ENCODE measurements at places on chromosomes 2 and 18. TPM values are rescaled to one million over a fixed set of nuclear protein-coding genes. Genes with fewer than 3 reads are reported as not detected.

DNA sequence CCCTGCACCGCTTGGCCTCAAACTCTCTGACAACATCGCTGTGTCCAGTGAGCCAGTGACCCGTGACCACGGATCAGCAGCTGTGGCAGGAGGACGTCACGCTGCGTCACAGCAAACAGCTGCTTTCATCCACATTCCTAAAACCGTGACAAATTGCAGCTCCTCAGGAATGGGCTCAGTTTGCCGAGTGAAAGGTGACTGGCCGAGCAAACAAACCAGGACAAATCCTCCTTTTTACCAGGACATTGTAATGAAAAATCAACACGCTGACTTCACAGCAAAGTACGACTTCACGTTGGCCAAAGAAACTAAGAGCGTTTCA, 57.6 kb downstream of the PXDN start:
- no peak for DNase-seq
- peaks cover 4% of the 10 kb centered on the region for H3K4me1 ChIP-seq
- no peak overlapping the region for H3K4me3 ChIP-seq
- no peaks in the 10 kb centered on the region for H3K27me3 ChIP-seq
- H3K36me3 ChIP-seq = peaks cover 24% of the 10 kb centered on the region

DNA sequence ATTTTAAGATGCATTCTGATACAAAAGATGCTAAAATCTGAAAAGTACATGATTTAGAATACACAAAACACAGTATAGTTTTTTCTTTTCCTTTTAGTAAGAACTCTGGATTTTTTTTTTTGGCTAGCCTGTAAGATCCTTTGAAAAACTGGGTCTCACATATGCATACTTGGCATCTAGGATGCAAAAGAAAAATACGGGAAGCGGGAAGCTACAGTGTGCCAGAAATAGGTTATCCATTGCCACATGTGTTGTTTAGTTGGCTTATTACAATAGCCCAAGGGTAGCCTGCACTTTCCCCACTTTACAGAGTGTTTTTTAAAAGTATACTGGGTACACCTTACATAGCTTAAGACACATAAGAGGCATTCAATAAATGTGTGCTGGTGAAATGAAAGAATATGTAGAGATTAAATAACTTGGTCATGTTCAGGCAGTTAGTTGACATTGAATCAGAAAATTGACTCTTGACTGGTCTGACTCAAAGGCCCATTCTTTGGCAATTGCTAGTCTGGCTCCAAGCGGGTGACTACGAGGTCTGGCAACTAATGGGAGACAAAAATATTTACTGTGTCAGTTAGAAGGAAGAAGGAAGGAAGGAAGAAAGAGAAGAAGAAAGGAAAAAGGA, 286.8 kb upstream of the TRIB2 start:
- H3K36me3 ChIP-seq = no peaks in the 10 kb centered on the region
- no peak for DNase-seq
- H3K27me3 ChIP-seq = no peaks in the 10 kb centered on the region
- peaks cover 5% of the 10 kb centered on the region for H3K4me1 ChIP-seq
- H3K4me3 ChIP-seq = no peak overlapping the region

DNA sequence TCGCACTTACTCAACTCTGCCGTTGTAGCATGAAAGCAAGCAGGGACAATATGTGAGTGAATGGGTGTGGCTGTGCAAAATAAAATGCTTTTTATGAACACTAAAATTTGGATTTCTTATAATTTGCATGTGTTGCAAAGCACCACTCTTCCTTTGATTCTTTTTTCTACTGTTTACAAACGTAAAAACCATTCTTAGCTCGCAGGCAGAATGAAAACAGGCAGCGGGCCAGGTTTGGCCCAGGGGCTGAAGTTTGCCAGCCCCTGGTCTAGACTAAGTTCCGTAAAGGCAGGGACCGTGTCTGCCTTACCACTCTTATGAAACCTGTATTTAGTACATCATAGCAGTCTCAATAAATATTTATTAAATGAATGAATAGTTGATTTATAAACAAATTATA, 83.7 kb upstream of the SPATS2L start:
- no peaks in the 10 kb centered on the region for H3K27me3 ChIP-seq
- DNase-seq = no peak
- peaks cover 4% of the 10 kb centered on the region for H3K4me1 ChIP-seq
- no peak overlapping the region for H3K4me3 ChIP-seq
- H3K36me3 ChIP-seq = no peaks in the 10 kb centered on the region

GRCh38 chr2:99863236-99863902, 279.0 kb downstream of the AFF3 start:
- DNase-seq = no peak
- H3K27ac ChIP-seq = no peak overlapping the region
- H3K4me3 ChIP-seq = no peak overlapping the region
- no peaks in the 10 kb centered on the region for H3K36me3 ChIP-seq
- H3K27me3 ChIP-seq = no peaks in the 10 kb centered on the region

The RIT2 gene
- 1.3 TPM for total RNA-seq

GRCh38 chr18:13597068-13597467, 129.3 kb downstream of the FAM210A start:
- no peak overlapping the region for H3K27ac ChIP-seq
- H3K27me3 ChIP-seq = no peaks in the 10 kb centered on the region
- peaks cover 5% of the 10 kb centered on the region for H3K36me3 ChIP-seq
- DNase-seq = no peak
- no peaks in the 10 kb centered on the region for H3K4me1 ChIP-seq

- no peaks in the 10 kb centered on the region for H3K27me3 ChIP-seq
- no peaks in the 10 kb centered on the region for H3K4me1 ChIP-seq
- no peak for DNase-seq
- no peak overlapping the region for H3K4me3 ChIP-seq
- H3K36me3 ChIP-seq = peaks cover 11% of the 10 kb centered on the region
These were observed 250.5 kb downstream of the TWIST2 start for GRCh38 chr2:239098288-239098970.

The PROKR1 gene
- total RNA-seq = 1.5 TPM

The ANKRD36 gene
- total RNA-seq = 9.1 TPM

All from H9 (cell line).